ENCODE measurements at places on chromosomes 4 and X.

GRCh38 chr4:164989471-164989870 lies 12.0 kb upstream of the TRIM61 start:
- no peak for DNase-seq

DNA sequence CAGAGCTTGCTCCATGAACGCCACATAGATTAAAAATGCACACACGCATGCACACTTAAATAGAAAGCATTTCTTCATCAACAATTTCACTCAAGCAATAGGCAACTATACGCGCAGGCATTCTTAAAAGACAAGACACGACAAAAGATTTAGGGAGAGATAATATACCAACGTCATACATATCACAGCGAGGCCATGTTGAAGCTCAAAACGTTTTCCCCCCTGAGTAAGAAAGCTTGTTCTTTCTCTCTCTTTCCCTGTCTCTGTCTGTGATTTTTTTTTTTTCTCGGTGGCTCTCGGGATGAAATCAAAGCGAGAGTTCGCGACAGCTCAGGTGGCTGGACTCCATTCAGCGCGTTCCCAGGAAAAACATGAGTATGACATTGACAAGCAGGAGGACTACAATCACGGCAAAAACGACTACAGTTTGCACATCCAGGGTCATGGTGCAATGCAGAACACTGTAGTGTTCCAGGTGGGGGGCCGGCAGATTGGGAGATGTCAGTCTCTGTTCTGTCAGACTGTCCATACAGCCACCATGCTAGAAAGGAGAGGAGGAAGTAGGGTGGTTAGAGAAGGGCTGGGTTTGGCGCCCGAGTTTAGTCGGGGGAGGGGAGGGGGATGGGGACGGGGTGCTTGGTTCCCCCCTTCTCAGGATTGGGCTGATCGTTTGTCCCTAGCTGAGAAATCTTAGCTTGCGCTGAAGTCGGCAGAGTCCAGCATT lies 30.7 kb downstream of the ARHGEF9 start:
- DNase-seq, result no peak

DNA sequence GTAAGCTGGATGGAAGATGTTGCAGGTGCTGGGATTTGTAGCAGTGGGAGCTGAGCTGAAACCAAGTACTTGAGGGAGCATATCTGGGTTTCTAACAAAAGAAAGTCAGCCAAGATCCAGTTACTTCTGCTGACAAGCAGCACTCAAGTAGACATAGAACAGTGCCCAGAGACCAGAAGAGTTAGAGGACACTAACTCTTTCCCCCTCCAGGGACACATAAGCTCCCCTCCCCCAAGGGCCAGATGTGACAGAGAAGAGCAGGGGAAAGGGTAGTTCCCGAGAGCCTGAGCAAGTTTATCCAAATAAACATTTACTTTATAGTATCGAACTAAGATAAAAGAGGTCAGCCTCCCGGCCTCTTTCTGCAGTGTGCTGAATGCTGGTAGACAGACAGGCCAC lies 12.2 kb downstream of the TRPC3 start:
- no peak for DNase-seq

DNA sequence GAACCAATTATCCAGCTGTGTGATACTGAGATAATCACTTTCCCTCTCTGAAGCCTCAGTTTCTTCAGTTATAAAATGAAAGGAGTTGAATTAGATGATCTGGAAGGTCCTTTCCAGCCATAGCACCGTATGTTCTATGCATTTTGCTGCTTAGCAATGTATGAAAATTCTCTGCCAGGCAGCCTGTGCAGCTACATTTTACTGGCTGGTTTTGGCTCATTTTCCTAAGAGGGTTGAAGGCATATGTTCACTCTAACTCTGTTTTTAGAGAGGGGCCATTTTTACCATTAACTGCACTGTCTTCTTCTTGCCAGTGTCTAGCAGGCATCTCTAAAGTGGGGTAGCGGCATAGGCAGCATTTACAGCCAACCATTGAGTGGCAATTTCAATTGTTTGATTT lies 26.1 kb downstream of the TRPC5 start:
- no peak for DNase-seq

DNA sequence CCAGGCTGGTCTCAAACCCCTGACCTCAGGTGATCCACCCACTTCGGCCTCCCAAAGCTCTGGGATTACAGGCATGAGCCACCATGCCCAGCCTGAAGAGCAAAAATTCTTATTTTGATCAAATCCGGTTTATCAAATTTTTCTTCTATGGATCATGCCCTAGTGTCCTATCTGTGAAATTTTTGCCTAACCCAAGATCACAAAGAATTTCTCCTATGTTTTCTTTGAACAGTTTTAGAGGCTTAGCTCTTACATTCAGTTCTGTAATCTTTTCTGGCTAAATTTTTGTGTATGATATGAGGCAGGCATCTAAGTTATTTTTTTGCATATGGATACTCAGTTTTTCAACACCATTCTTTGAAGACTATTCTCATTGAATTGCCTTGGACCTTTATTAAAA lies 27.4 kb downstream of the EDNRA start:
- no peak for DNase-seq

DNA sequence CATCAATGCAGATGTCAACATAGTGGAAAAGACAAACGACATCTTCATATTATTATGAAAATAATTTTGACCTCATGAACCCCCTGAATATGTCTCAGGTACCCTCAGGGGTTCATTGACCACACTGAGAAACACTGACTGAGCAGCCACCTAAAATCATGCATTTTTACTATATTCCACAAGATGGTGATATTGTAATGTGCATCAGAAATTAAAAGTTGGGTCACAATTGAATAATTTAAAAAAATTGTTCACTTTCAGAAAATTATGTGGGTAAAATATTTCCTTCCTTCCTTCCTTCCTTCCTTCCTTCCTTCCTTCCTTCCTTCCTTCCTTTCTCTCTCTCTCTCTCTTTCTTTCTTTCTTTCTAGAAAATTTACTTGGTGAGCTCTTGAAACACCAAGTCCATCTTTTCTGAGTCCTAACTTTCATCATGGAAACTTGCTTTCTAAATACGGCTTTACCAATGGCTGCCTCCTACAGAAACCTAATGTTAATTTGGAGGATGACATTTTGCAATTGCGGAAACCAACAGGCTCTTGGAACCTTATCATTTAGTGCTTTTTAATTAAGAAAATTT lies 103.6 kb downstream of the RTL3 start:
- no peak for DNase-seq

DNA sequence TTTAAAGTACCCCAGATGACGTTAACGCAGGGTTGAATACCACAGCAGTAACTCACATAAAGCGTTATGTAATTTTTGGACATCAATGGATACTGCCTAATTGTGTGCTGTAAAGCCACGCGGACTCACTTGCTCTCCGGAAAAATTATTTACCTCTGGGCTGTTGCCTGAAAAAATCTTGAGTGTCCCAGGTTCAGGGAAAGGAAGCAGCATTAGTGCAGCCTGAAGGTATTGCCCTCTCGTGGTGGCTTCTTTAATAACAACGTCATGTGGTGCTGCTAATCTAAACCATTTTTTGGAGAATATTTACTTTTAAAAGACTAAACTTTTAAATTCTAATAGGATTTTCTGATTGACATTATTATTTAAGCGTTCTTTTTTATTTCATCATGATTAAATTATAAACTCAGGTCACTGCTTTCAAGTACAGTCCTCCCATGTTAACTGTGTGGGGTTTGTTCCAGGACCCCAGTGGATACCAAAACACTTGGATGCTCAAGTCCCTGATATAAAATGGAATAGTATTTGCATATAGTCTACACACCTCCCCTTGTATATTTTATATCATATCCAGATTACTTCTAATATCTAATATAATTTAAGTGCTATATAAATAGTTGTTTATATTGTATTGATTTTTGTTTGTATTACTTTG lies 384.8 kb downstream of the FAM133A start:
- no peak for DNase-seq

GRCh38 chr4:10640561-10641201 lies 43.9 kb downstream of the CLNK start:
- no peak for DNase-seq

GRCh38 chr4:146261041-146261440 lies 46.7 kb downstream of the REELD1 start:
- DNase-seq, result no peak

- peak; percentile 28 for DNase-seq
These were observed 187.5 kb downstream of the QDPR start for GRCh38 chr4:17324386-17324830.

GRCh38 chr4:138833974-138834373 lies 181.6 kb upstream of the NOCT start:
- no peak for DNase-seq

DNA sequence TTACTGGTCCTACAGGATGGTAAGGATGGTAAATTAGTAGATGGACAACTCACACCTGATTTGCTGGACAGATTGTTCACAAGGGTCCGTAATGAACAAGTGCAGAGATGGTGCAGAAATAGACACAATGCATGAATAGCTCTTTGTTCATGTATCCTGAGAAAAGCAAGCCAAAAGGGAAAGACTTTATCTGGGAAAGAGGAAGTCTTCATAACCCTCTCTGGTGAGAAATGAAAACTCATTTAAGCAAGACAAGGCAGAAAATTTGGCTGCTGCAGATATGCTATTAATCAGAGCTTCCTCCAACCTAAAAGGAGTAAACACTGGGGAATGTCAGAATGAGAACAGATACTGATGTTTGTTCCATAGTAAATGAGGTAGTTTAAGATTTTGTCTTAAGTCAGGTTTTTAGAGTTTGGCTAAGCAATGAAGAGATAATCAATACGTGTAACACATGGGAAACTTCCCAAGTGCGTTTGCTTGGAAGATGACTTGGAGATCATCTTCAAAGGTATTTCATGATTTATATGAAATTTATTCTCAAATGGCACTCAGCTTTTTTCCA lies 152.4 kb upstream of the BMPR1B start:
- DNase-seq, result no peak

- DNase-seq, result no peak
These were observed at the start of gene PCDH18 for GRCh38 chr4:137531986-137532868. Gene PCDH18 (minus strand): TSS chr4:137532494. CDS start chr4:137532088, 406 bp downstream.

DNA sequence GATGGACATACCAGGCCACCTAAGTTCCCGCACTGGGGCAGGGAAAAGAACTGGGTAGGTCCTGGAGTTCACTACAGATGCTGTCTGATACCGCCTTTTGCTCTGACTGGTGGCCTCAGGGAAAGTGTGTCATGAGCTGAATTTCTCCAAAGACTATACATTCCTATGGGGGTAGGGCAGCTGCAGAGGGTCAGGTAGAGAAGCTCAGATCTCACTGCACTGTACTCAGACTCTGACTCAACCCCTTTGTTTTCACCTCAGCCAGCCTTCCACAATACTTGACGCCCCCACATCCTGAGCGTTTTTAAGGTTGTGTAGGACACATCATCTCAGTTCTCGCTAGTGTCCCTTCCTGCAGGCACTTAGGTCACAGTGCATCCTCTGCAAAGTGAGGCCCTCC lies 7.8 kb downstream of the GATB start:
- DNase-seq, result no peak

DNA sequence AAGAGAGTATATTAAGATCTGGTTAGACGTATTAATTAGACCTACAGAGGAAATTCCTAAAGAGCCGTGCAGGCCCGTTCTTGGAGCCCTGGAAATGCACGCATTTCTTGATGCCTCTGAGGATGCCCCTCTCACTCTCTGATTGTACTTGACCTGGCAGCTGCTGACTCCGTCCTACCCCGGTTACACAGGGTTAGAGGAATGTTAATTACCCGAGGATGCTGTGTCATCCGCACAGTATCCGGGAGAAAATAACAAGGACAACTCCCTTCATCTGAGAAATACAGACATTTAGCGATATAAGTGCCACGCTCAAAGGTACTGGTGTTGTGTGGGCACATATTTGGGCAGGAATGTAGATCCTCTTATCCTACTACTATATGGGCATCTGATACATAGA lies 404.6 kb upstream of the FAT1 start:
- DNase-seq, result no peak

GRCh38 chr4:52266537-52267137 lies 215.5 kb downstream of the SPATA18 start:
- DNase-seq, result no peak

DNA sequence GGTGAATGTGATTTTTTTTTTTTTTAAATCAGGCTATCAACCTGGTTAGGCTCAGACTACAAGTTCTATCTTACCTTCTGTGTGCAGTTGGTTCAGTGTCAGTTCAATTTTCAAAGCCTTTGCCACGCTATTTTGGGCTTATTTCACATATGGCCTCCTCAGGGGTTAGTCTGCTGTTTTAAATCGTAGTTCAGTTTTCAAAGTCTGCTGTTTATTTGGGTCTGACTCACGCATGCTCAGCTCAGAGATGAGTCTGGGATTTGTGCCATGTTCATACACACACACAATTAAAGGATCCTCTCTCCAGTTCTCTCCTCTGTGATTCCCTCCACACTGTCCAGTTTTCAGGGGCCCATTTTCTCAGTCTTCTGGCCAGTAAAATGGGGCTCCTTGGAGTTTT lies 32.3 kb upstream of the ZFX start:
- no peak for DNase-seq

DNA sequence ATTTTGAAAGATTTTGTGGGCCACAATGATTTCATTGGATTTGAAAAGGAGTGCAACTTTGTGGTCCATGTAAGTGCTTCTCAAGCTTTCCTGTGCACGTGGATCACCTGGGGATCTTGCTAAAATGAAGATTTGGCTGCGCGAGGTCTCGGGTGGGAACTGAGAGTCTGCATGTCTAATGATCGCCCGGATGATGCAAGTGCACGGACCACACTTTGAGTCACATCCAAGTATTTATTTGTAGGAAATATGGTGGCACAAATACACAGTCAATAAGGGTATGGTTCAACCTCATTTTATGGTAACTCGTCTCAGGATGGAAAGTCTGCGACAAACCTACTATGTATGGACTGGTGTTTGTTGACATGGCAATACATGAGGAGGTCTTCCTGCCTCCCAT lies 899 bp downstream of the BMX start:
- no peak for DNase-seq

DNA sequence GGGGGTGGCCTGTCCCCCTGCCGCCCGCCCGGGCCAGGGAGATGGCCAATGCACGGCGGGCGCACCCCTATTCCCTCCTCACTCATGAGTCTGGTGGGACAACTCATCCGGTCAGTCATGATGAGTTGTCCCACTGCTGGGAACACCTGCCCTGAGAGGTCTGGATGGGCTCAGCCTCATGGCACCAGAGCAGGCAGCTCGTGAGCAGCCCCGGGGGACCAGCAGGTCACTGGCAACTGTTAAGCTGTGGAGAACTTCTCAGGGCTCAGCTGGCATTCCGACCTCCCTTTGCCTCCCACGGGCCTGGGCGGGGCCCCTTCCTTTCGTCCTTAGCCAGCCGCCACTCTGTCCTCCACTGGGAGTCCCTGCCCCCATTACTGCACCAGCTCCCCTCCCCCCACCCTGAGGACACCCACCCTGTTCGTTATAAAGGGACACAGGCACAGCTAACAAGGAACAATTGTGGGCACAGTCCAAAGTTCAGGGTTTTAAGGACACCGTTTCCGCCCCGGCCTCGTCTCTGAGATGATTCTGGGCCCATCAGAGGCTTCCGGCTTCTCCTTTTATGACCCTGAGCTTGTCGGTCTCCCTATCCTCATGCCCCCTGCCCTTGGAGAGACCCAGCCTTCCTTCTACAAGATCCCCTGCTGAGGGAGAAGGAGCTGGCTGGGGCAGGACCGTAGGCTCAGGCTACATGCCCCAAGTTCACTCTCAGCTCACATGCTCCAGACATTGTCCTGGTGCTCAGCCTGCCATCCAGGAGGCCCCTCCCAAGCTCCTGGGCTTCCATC lies 14.6 kb upstream of the KIAA0232 start:
- DNase-seq, result no peak

- no peak for DNase-seq
These were observed 161.8 kb upstream of the MAP3K15 start for GRCh38 chrX:19677121-19677520.

Data from stimulated activated CD8-positive, alpha-beta memory T cell treated with anti-CD3 and anti-CD28 coated beads, Interleukin-4, amount 100 ng/mL, for 1 hour (primary cell).